ENCODE measurements at places on chromosomes 7 and 10. TPM values are rescaled to one million over a fixed set of nuclear protein-coding genes. Genes with fewer than 3 reads are reported as not detected.

Gene WDR86
- 4.6 TPM for polyA plus RNA-seq

Gene LRGUK
- polyA plus RNA-seq, result 1.5 TPM

Gene TAC1
- polyA plus RNA-seq, result 0.32 TPM

Gene LOXL4
- polyA plus RNA-seq, result not detected

Gene TAS2R4
- not detected for polyA plus RNA-seq

Gene GHRHR
- polyA plus RNA-seq, result 1.8 TPM

Gene IL6
- 1.1 TPM for polyA plus RNA-seq

Gene PKD2L1
- polyA plus RNA-seq, result not detected

DNA sequence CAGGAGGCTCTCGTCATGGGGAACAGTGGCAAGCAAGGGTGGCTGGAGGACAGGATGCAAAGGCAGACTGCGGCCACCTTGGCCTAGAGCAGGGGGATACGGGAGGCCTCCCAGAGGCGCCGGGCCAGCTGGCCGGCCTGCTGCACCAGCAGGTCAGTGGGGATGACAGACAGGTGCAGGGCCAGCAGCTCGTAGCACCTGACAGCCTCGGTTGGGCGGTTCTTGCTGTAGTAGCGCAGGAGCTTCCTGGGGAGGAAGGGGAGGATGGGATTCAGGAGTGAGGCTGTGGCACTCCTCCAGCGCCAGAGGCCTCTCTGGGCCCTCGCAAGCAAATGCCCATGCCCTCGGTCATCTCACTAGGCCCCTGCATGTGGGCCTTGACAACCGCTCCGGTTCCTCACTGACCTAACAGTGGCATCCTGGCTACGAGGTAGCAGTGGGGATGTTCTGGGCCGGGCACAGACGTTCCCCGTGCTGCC lies 2.5 kb upstream of the PYROXD2 start:
- no peak for DNase-seq

DNA sequence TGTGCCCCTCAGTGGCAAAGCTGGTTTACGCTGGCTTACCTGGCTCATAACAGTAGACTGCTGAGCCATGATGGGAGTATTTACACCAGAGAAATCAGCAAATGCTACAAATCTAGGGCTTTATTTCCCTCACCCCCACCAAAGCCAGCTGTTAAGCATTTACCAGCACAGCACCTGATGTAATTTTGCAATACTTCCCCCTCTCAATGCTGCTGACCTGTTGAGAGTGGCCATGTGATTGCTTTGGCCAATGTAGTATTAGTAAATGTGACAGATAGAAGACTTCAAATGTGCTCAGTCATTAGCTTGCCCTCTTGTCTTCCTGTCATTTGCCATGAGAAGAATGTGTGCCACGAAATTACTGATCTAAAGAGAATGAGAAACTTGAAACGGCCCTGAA lies 46.6 kb downstream of the HERPUD2 start:
- no peak for DNase-seq

GRCh38 chr7:81577642-81578340 lies 192.1 kb downstream of the HGF start:
- DNase-seq, result no peak

DNA sequence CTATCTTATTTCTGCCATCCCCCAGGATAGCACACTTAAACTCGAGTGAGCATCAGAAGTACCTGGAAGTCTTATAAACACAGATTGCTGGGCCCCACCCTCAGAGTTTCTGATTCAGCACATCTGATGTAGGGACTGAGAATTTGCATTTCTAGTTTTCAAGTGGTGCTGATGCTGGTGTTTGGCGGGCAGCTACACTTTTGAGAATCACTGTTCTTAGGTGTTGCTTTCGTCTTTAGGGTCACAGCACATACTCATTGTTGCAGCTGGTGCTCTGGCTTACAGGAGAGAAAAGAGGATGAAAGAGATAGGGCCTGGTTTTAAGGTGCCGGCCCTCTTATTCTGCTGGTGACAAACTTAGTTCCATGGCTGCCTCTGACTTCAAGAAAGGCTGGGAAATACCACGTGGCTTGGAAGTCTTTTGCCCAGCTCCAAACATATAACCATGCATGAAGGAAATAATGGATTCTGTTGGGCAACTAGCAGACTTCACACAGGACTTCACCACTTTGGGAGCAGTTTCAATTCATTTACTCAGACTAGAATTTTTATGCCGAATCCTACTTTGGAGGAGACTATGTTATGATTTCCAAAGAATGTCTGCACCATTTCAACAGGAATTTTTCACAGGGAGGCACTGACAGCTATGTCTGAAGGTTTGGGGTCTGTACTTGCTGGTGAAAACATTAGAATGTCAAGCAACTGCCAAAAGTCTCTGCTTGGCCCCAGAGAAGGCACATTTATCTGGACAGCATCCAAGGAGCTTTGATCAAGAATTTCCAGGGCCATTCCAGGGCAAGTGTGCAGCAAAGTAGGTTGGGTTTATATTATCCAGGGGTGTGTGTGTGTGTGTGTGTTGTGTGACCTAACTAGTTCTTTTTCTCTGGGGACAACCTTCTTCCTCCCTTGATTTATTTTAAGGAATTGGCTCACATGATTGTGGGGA lies 6.9 kb upstream of the MINDY4 start:
- DNase-seq, result peak; percentile 60

GRCh38 chr10:26642896-26643653 lies 54.4 kb upstream of the PDSS1 start:
- DNase-seq, result no peak

- DNase-seq, result no peak
Measured at GRCh38 chr10:114166043-114166442, 8.0 kb downstream of the CCDC186 start.

GRCh38 chr7:136640977-136641376 lies 227.5 kb upstream of the CHRM2 start:
- DNase-seq, result no peak

GRCh38 chr10:29204070-29204800 lies 84.6 kb upstream of the LYZL1 start:
- DNase-seq, result no peak

DNA sequence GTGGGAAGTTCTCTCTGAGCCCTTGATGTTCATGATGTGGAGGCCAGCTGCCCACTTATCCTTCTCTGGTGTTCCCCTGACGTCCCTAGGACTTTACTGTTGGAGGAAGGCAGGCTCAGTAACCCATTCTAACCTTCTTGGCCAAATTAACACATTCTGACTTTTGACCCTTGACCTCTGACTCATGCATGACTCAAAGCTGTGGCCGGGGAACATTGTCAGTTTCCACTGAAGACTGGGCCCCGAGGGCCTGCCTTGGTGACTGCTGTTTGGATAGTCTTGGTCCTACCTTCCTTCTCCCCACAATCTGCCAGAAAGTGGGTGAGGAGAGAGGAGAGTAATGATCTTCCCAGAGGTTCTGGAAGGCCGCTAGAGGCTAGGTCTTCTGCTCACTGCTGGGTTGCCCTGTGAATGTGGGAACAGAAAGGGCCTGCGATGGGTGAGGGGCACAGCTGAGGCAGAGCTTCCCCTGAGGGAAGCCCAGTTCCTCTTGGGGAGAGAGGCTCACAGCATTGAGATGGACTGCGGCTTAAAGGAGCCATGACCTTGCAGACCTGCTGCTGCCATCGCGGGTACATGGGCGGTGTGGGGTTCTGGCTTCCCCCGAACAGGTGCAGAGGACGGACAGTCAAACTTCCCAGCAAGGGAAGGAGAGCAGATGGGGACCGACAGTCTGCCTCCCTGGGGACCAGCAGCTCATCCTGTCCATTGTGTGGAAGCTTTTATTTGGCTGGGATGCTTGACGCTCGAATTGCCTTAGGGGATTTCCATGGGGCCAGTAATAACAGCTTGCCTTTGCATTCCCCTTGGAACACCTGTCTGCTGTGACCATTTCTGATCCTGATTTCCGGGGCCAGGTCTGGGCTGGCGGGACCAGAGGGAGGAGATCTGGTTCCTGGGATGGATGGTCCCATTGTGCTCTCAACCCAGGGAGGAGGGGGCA lies 43.8 kb downstream of the ADAMTS14 start:
- no peak for DNase-seq

- DNase-seq, result no peak
Measured at GRCh38 chr7:1535701-1536454, 5.4 kb downstream of the MAFK start.

DNA sequence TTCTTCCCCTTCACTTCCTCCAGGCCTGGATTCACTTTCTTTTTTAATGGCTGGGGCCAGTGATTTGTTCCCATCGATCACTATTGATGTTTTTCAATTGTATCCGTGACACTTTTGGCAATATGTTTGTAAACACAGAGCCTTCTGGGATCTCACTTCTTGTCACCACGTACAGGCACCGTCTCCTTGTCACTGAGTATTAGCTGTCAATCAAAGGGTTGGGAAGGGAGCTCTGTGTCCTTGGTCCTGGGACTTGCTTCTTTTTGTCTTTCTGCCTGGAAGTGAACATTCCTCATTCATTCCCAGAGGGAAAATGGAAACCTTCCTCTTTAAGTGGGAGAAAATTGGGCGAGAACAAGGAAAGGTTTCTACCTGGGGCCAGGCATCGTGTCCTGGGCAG lies 157.4 kb downstream of the PLXNA4 start:
- DNase-seq, result no peak

DNA sequence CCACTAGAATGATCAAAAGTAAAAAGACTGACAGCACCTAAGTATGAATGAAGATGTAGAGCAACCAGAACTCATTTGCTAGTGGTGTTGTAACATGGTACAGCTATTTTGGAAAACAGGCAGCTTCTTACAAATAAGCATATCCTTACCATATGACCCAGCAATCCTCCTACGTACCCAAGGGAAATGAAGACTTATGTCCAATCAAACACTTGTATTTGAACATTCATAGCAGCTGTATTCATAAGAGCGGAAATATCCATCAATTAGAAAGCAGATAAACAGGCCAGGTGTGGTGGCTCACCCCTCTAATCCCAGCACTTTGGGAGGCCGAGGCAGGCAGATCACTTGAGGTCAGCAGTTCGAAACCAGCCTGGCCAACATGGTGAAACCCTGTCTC lies 53.0 kb downstream of the KLRG2 start:
- no peak for DNase-seq

DNA sequence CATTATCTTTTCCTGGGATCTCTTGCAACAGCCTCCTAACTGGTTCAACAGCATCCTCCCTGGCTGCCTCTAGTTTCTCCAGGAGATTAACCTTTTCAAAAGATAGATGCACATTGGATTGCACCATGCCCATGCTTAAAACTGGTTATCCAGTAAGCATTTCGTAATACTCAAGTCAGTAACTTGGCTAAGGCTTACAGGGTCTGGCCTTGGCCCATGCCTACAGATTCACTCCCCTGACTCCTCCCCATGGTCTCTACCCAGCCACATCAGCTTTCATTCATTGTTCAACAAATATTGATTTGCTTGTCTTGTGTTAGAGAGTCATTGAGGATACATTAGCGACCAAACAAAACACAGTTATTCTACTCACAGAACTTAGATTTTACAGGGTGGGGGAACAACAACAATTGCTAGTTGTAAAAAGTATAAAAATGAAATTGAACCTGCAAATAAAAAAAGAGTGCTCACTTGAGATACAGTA lies 1.8 kb upstream of the KIF20B start:
- no peak for DNase-seq

DNA sequence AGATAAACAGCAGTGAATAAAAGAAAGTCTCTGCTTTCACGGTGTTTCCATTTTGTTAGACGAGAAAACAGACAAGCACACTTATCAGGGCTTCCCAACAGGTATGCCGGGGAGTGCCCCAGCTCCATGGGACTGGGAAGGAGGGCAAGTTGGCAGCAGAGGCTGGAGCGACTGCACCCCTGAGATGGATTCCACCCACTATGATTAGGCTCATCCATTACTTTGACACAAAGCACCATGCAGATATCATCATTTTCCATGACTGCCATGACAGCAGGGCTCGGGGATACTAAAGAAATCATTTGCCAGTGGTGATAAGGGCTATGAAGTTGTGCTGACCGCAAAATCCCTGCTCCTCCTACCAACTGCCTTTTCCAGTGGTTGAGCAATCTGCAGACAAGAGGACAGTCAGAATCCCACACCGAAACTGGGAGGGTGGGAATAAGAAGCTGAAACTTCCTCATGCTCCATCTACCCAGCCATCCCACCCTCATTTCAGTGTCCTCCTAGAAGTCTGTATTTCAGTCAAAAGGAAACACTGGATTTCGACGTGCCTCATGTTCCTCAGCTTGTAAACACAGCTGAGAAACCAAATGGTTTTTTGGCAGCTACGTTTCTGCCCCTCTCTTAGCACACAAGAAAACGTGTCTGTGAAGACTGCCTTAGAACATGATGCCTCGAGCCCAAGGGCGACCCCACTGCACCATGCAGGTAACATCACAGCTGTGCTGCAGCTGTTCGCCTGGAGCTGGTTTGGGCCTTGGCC lies 15.5 kb downstream of the CREB3L2 start:
- no peak for DNase-seq

DNA sequence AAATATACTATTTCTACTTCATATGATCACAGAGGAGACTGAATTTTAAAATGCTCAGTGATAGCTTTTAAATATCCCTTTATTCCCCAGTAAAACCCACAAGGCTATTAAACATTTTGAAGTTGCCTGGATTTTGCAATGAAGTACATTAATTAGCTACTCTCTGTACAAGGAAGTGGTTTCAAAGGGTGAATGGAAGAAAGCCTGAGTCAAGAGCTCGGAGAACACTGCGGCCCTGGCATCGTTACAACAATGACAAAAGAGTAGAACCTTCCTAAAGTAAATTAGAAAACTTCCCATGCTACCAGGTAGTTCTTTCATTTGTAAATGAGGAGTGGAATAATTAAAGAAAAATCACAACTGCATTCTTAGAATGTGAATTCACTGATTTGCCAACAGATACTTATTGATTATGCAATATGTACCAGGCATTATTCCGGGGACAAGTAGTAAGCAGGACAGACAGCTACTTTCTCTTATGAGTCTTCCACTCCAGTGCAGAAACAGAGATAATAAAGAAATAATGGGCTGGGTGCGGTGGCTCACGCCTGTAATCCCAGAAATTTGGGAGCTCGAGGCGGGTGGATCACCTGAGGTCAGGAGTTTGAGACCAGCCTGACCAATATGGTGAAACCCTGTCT lies 63.0 kb downstream of the ZNF22 start:
- DNase-seq, result no peak

DNA sequence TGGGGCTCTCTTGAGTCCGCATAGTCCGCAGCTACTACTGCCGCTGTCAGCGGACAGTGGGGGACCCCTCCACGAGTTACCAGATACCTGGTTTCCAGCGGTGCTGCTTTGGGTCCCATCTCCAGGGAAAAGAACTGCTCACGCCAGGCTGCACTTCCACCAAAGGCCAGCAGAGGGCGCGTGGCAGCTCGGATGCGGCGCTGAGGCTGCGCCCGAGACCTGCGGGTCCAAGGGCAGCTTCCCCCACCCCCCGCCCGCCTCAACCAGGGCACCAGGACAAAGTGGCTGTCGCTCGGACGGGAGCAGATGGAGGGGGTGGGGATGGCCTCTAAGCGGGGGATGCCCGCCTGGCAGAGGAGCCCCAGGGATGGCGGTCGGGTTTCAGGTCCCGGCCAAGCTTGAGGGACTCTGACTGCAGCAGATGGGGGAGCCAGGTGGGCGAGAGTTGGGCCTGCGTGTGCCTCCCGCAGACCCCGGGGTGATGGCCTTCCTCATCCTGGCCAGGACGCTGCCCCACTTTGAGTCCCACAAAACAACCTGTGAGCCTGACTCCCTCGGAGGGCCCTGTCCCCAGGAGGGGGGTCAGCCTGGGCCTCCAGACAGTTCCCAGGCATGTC lies 23.8 kb upstream of the ZNF735 start:
- no peak for DNase-seq
